GM23248 (cell line): ENCODE measurements at places on chromosomes 1 and 21.
A peak's percentile ranks its signal among the peaks of the same experiment; 100 is the strongest.

- no peak for DNase-seq
Measured at GRCh38 chr1:94827434-94827833, 7.3 kb downstream of the SLC44A3 start.

DNA sequence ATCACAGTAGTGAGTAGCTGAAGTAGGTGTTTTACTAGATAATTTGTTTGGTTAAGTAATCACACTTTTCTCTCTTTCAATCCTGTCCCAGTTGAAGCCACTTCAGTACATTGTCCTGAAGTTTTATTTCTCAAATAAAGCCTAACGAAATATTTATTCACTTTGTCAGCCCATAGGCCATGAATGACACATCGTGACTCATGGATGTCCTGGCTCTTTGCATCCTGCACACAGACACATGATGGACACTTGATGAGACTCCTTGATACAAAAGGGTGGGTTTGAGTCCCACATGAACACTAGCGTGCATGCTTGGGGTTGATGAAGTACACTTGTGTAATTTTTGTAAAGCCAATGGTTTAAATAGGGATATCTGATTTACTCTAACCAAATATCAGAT, 22.7 kb upstream of the LAMC2 start:
- DNase-seq = peak; percentile 87

- peak; percentile 26 for DNase-seq
Measured at GRCh38 chr1:20883766-20884165, 96.7 kb upstream of the HP1BP3 start.

DNA sequence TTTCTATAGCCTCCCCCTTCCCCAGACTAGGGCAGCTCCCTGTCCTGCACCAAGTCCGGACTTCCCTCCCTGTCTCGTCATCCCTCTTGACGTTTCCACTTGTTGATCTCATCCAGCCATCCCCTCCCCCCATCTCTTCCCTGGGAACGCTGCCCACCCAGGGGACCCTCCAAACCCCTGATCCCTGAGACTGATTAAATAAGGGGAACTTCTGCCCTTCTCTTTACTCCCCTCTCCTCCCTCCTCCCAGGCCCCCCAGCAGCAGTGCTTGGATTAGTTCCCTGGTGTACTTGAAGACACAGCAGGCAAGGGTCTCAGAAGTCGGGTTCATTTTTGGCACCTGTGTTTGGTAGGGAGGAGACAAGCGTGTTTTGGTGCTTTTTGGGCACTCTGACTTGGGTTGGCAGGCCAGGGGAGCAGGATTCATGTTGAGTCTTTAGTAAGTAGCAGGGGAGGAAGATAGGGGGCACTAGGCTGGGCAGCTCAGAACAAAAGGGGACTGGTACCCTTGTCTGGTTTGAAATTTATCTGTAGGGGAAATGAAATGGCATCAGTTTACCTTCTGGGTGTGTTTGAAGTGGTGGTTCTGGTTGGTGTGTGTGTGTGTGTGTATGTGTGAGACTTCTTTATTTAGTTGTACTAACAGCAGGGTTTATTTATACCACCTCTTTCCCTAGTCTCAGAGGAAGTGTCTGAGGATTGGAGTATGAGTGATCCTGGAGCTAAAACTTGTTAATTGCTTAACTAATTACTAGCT, 11.1 kb downstream of the VANGL2 start:
- DNase-seq = no peak

DNA sequence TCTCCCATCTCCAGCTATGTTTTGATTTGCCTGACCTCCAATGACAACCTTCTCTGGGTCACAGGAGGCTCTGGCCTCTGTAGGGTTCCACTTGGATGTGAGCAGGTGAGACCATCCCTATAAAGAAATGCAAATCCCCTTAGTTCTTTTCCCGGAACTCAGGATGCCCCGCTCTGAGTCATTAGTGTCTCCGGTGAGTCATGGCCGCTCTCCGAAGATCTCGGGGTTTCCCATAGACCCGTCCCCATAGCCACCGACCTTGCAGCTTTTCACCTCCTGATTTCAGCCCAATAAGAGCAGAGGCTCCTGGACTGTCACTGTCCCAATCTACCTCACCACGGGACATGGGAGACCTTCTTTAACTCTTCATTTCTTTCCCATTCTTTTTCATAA, 98.2 kb downstream of the PGBD5 start:
- DNase-seq = no peak

DNA sequence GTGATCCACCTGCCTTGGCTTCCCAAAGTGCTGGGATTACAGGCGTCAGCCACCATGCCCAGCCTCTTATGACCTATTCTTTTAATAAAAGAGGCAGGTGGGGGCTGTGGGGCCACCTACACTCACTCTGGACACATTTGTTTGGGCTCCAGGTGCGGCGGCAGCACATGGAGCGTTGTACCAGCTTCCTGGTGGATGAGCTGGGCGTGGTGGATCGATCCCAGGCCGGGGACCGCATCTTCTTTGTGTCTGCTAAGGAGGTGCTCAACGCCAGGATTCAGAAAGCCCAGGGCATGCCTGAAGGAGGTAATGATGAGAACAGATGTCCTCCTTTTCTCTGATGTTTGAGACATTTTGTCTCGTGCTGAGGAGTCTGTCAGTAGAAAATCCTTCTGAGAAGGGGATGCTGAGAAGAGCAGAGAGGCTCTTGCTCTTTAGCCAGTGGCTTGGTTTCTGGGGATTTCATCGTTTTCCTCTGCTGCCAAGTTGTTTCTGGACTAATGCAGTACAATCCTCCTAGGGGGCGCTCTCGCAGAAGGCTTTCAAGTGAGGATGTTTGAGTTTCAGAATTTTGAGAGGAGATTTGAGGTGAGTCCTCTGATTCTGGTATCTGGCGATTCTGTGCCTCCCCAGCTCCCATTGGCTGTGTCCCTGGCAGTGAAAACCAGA, 17.9 kb upstream of the MIIP start:
- peak; percentile 68 for DNase-seq

GRCh38 chr1:45348966-45349677, 8.9 kb upstream of the MUTYH start:
- DNase-seq = peak; percentile 20

- peak; percentile 81 for DNase-seq
Measured at GRCh38 chr21:26469789-26470188, 103.3 kb downstream of the CYYR1 start.

DNA sequence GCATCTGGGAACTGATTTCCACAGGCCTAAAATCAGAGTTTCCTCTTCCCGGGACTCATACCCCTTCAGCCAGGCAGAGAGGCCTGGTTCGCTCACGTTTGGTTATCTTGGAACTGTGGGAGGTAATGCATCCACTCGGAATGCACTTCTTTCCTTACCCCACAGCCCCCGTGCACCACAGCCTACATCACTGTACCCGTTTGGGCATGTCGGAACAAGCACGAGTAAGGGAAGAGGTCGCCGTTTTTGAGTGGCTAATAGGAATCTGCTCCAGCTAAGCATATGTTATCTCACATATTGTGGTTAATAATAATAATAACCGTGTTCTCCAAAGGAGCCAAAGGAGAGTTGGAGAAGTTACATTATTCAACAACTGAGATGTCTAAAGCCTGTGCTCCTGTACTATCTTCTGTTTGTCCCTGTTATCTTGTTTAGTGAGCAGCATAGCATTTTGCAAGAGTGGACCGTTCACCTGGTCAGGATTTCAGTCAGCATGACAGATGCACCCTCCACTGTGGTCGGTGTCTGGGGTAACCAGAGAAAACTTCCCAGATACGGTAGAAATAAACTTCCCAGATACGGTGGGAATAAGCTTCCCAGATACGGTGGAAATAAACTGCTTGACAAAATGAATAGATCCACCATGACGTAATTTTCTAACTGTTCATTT, 198.6 kb downstream of the SDCCAG8 start:
- no peak for DNase-seq

GRCh38 chr1:178986204-178986603, 39.5 kb upstream of the FAM20B start:
- DNase-seq = peak; percentile 62

- DNase-seq = peak; percentile 86
Measured at GRCh38 chr1:22416555-22417454, 34.8 kb upstream of the ZBTB40 start.

DNA sequence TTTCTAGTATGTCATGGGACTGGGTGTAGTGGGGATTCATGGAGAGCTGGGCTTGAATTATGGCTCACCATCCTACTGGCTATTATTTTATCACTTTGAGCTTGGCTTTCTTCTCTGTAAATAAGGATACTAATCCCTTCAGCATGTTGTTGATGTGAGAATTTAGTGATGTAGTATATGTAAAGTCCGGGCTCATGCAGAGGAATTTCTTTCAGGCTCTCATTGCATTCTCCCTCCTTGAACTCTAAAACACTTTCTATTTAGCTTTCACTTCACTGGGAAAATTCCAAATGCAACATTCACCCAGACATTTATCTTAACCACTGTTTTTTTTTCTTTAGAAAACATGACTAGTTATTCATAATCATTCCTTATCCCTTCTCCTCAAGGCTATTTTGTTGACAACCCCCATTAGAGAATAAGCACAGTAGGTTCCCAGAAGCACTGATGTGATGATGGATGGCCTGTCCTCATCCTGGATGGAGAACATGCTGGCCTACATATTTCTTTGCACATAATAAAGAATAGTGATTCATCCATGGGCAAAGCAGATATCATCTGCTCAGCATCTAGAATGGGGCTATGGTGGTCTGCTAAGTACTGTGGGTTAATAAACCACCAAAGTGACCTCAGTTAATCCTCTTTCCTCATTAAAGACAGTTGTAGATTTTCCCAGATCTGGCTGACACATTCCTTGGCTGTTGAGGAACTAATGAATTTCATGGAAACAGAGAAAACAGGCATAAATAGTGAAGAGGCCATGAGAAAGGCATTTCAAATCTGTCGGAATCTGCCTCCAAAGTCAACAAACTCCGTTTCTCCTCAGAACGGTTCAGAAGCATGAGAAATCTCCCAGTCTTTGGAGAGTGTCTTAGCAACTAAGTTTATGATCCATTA, 68.0 kb upstream of the CYP2J2 start:
- peak; percentile 87 for DNase-seq

DNA sequence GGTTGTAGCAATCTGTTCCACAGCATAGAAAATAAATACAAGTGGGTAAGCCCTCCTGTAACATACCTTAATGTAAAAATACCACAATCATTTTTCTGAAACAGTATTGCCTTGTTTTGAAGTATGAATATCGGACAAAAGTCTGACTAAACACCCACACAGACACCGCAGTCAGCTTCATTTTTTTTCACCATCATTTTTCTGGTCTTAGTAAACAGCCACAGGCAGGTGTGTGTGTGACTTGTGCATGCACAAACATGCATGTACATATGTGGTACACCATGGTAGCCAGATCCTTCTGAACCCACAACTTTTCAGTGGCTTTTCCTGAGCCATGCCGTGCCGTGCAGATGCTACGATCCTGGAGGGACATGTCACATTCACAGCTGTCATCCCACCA, 261.7 kb downstream of the PCP4 start:
- no peak for DNase-seq

GRCh38 chr1:180425952-180426351, 76.4 kb downstream of the ACBD6 start:
- no peak for DNase-seq

- peak; percentile 2 for DNase-seq
Measured at GRCh38 chr1:90291431-90292216, 296.7 kb downstream of the ZNF326 start.

DNA sequence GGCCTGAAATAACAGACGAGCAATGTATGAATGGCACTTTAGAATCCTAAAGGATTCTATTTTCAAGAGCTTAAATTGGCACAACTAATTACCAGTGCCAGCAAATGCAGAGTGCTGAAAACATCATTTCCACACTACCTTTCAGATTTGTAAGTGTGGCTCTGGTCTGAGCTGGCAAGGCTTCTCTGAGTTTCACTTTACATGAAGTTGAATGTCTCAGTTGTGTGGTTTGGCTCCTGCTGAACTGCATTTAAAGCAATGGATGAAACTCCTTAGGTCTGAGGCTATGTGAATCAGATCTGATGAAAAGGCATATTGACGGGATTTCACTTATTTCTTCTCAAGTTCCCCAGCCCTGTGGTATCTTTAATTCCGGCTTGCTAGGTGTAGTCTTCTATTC, 114.8 kb upstream of the PTGFR start:
- DNase-seq = peak; percentile 58

DNA sequence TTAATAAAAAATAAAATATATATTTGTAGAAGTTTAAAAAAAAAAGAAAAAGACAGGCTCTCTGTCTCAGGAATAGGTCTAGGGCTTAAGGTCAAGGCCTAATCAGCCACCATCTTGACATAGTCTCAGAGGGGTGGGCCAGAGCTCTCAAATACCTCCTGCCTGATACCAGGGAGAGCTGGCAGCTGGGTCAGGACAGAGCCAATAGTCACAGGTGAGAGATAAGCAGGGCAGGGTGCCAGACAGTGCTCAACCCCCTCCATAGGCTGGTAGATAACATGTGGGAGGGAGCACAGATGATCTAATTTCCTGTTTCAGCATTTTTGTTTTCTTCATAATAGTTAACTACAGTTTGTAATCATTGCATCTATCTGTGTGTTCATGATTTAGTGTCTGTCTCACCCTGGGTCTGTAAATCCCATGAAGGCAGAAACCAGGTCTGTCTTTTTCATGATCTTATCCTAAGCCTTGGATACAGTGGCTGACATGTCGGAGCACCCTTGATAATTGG, 152.0 kb upstream of the GRIK3 start:
- no peak for DNase-seq

DNA sequence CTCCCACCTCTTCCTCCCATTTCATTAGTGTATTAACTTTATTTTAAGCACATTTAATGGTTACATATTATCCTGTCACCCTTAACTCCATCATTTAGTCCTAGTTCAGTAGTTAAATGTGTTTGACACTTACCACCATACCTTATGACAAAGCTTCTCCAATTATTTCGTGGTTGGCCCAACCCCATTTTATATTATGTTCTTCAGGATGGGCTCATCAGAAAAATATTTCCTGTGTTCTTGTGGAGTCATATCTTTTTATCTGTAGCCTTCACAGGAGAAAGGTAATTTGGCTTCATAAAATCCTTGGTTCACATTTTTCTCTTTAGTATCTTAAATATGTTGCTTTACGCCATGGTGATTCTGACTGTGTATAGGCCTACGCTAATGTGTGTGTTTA, 142.3 kb upstream of the COL6A1 start:
- DNase-seq = peak; percentile 33

- DNase-seq = peak; percentile 88
Measured at GRCh38 chr1:196558411-196558810, 49.8 kb downstream of the KCNT2 start.

DNA sequence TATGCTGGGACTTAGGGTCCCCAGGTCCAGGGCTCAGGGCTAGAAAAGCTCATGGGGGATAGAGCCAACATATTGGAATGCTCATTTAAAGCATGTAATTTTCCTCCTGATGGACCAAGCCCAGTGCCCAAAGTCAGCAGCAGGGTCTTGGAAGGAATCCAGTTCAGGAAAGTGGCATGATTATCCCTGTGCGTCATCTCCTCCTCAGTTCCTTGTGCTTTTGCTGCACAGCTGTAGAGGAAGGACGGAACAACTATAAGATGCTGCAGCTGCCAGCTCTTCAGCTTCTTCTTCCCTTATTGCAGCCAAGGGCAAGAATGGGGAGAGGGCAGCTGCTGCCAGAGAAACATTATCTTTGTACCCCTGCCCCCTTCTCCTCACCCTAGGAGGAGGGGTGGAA, 58.4 kb downstream of the OVGP1 start:
- DNase-seq = peak; percentile 23

- DNase-seq = peak; percentile 97
Measured at GRCh38 chr1:44707112-44707881, 23.7 kb downstream of the RNU5D-1 start.
